LNCaP clone FGC (cell line): ENCODE measurements at places on chromosomes 1 and 21.

DNA sequence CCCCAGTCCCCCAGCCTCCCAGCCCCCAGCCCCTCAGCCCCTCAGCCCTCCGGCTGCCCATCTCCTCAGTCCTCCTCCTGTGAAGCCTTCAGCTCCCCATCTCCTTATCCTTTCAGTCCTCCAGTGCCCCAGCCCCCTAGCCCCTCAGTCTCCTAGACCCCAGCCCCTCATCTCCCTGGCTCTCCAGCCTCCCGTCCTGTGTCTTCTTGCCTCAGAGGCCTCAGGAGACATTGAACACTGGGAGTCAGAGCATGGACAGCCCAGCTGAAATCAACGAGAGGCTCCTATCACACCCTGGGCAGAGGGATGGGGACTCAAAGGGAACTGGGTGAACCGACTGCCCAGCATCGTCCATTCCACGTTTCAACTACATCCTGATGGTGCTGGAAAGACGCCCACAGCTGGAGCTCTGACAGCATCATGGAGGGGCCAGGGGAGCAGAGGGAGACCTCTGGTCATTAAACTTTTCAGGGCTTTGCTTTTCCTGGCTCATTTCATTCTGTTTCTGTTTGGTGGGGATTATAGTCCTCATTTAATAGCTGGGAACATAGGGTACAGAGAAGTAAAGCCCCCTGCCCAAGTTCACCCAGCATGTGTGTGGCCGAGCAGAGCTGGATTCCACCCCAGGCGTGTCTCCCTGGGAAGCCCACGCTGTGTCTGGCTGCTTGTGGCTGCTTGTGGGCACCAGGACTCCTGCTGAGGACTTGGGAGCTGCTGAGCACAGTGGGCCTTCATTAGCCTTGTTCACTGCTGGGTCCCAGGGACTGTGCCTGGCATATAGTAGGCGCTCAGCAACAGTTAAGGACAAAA lies 396.7 kb downstream of the PTPRU start:
- no peak for DNase-seq

GRCh38 chr1:113388621-113389358 lies 1.5 kb upstream of the MAGI3 start:
- DNase-seq, result no peak

- DNase-seq, result no peak
These were observed 81.7 kb upstream of the ATP1B1 start for GRCh38 chr1:169024800-169025271.

GRCh38 chr1:8161546-8162105 lies 135.5 kb upstream of the ERRFI1 start:
- DNase-seq, result no peak

GRCh38 chr1:153395776-153396175 lies 4.9 kb upstream of the S100A8 start:
- no peak for DNase-seq

DNA sequence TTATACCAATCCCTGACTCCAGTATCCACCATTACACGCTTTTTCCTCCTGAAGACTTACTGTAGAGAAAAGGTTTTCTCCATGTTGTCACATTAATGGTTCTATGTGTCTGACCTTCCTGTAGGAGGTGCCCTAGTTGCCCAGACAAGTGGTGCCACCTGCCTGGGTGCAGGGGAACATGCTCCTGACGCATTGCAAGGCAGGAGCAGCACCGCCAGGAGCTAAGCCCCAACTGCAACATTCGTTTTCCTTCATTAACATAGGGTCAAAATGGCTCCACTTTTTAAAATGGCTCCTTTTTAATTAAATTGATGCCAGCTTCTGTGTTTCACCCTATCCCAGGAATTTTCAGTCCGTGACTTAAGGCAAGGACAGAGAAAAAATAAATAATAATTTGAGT lies 220.1 kb upstream of the SAMSN1 start:
- DNase-seq, result no peak

DNA sequence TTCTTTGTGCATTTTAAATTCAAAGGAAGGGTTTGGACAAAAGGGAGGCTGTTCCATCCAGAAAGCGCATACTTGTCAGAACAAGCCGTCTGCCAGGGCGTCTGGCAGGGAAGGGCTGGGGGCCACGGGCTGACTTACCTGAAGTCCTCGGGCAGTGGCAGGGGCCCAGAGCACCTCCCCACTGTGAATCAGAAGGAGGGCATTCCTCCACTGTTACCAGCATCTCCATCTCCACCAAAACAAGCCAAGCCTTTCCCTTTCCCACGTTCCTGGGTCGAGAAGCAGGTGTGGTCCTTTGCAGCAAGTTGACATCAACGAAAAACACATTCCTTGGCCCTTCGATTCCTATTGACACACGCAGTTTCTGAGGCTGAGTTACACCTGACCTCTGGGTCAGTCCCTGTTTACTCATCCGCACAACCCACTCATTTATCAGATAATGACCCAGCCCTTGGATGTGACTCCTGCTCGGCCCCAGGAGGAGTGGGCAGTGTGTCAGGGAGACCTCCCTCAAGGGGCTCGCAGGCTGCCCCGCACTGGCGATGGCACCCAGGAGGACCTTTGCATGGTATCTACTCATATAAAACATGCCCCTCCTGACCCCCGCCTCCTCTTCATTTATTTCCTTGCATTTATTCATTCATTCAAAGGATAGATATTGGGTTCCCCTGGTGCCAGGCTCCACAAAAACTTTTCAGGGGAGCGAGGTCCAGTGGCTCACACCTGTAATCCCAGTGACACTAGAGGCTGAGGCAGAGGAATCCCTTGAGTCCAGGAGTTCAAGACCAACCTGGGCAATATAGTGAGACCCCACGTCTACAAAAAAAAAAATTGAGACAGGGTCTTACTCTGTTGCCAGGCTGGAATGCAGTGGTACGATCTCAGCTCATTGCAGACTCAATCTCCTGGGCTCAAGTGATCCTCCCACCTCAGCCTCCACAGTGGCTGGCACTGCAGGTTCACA lies 60.2 kb downstream of the TOMM20 start:
- DNase-seq, result no peak

DNA sequence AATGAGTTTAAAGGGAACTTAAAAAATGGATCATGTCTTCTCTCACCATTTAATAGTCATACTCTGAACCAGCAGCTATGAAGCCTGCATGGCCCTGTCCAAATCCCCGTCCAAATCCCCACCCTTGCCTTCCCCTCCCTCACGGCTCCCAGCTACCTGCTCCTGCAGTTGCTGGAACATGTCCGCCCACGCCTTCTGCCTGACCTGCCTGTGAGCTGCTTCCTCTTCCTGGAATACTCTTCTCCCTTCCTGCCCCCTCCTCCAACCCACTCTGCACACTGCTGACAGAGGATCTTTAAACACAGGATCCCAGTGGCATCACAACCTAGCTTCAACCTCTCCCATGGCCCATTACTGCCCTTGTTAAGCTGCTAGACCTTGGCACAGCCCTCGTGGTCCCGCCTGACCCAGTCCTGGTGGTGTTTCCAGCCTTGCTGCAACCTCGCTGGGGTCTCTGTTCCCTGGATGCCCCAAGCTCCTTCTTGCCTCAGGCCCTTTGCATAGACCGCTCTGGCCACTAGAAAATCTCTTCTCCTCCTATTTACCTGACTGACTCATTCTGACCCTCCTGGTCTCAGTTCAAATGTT lies 118.3 kb downstream of the PTPRU start:
- no peak for DNase-seq

DNA sequence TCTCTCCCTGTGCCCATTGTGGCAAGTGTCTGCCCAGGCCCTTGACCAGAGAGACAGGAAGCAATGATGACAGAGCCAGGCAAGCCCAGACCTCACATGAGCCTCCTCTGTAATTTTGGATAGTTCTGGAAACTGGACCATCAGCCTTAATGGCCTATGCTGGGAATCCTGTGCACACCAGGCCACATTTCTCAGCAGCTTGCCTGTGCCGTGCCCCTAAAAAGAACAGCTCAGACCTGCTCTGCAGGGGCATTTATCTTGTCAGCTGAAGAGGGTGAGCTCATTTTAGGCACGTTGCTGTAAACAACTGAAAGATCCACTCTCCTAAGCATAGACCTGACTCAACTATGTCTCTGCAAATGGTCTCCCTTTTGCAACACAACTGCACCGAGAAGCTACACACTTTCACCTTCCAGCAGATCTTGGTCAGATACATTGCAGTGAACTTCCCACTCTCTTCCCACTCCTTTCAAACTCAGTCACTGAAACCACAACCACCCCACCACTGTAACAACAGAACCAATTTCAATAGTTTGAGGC lies 53.5 kb upstream of the BACH1 start:
- DNase-seq, result no peak

DNA sequence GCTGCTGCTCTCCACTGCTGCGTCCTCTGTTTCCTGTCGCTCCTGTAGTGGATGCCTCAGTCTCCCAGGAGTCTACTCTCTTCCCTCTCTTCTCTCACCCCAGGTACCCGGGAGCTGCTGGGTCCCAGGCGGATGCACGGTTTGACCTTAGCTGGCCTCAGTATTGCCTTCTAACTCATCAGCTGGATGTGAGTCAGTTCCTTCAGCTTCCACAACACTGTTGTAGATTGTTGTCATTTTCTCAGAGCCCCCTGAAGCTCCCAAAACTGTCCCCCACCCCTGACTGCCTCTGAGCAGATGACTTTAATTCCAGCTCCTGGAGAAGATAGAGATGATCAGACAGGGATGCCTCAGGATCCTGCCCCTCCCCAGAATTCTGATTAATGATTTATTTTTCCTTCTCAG lies 7.2 kb downstream of the CNIH3 start:
- no peak for DNase-seq

GRCh38 chr1:26932531-26932930 lies 11.0 kb downstream of the NUDC start:
- DNase-seq, result no peak

DNA sequence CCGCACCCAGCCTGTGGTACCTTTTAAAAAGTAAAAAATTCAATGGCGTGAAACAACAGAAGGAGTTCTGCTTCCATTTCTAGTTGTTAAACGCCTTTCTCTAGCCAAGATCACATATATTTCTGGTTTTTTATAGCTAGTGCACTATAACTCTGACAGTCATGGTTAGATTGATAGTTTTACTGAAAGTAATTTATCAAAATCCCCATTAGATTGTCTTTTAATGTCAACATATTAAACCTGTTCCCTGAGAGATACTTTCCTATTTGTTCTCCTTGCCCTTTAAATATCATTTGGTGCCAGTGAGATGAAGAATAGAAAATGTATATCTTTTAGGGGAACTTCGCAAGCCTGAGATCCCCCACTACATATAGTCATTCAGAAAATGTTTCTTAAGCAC lies 7.3 kb downstream of the SMAP2 start:
- no peak for DNase-seq

- DNase-seq, result no peak
These were observed 55.4 kb upstream of the GRHL3 start for GRCh38 chr1:24263746-24264145.

- no peak for DNase-seq
These were observed 97.7 kb downstream of the RYR2 start for GRCh38 chr1:237139732-237140131.

DNA sequence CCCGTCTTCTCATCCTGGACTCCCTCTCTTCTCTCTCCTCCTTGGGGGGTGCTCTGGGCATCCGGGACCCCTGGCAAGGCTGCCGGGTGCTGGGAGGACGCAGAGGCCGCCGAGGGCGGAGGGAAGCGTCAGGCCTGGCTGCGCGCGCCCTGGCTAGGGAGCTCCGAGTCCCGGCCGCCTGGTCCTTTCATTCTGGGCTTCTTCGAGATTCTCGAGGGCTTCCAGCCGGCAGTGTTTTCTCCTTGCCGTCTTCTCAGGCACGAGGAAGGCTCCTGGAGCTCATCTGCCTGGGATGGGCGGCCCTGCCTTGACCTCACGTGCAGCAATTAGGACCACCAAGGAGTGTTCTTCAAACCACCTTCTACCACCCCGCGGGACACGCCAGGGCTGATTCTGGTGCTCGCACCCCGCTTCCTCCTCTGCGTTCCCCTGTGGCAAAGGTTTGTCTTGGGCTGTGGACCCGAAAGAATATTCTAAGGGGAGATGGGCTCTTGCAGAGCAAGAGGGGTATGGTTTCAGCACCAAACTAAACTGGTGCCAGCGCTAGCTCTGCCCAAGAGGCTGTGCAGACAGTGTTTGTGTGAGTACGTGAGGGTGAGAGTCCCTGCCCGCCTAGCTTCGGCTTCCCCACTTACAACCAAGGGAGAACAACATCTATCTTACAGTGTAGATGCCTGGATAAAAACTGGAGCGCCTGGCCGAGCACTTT lies 36.5 kb downstream of the PIK3CD start:
- no peak for DNase-seq

DNA sequence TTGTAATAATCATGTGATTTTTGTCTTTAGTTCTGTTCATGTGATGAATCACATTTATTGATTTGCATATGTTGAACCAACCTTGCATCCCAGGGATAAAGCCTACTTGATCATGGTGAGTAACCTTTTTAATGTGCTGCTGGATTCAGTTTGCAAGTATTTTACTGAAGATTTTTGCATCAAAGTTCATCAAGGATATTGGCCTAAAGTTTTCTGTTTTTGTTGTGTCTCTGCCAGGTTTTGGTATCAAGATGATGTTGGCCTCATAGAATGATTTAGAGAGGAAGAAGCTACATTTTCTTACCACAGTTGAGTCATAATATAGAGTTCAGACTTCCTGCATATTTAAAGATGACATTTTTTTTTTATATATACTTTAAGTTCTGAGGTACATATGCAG lies 455.9 kb downstream of the PLPP3 start:
- DNase-seq, result no peak
